SIG-M5 (cell line): ENCODE measurements at places on chromosomes 16 and 17.

- DNase-seq = no peak
Measured at GRCh38 chr17:8046929-8047768, 8.3 kb downstream of the ALOX15B start.

DNA sequence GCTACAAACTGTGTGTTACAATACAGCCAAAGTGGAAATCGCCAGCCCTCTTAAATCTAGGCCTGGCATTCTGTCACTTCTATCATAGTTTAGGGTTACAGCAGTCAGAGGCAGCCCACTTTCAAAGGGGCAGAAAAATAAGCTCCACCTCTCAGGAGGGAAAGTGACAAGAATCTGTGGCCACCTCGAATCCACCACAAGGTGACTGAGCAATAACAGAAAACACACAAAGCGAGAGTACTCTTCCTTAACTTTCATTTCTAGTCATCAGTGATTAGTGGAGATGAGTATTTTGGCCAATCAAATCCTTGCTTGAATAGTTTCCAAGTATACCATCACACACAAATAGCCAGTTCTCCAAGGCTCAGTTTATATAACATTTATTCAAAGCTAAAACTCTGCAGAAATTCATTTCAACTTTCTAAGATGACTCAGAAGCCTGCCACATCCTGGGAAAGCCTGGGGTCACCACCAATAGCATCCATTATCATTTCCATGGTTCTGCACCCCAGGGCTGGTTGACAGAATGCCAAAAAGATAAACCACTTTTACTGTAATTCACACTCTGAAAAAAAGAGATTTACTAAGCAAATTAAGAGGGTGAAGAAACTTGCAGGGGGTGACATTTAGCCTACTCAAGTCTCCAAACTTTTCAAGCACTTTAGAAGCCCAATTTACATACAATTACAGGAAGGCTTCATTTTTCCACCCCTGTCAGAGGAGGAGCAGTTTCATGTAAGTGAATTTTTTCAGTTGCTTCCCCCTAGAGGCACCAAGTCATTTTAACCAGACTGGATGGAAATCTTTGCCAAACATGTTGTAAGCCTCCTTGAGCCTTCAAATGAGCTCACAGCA is 66.8 kb downstream of the SALL1 start:
- DNase-seq = no peak

DNA sequence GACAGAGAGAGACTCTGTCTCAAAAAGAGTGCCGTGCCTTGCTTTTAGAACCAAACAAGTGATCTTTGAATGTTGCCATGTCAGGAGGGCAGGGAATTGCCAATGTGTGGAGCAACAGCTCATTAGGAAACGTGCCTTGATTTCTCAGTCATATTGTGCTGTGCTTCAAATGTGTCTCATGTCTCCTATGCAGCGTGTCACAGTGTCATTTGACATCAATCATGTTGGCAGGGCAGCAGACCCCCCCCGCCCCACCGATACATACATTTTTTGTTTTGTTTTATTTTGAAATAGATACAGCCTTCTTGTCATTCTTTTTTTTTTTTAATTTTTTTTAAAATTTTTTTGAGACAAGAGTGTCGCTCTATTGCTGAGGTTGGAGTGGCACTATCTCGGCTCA is 22.1 kb downstream of the MRC2 start:
- no peak for DNase-seq

DNA sequence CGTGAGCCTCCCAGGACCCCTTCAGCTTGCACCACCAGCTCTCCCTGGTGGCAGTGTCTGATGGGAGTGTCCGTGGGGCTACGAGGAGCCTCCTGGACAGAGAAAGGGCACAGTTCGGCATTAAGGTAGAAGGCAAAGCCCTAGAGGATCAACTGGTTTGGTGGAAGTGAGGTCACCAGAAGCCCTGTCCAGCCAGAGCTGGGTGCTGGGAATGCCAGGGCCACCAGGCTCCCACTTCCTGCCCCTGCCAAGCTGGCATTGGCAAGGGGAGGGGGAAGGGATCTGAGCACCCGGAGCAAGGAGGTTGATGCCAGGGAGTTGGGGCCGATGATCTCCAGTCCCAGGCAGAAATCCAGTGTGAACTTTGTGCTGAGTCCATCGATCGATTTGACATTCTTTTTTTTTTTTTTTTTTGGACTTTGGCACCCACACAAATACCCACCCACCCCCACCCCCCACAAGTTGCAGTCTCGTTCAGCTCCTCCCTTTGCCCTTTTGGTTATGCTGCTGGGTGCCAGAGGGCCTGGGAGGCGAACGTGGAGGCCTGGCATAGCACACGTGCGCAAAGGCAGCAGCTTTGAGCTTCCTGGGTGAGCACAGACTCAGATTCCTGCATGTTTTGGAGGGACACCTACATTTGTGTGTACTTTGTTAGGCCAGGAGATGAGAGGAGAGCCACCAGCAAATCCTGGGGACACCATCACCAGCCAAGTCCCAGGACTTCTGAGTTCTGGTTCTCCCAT is 2.1 kb downstream of the NHERF1 start:
- no peak for DNase-seq

- no peak for DNase-seq
Measured at GRCh38 chr16:56057151-56057550, 134.1 kb upstream of the GNAO1 start.

DNA sequence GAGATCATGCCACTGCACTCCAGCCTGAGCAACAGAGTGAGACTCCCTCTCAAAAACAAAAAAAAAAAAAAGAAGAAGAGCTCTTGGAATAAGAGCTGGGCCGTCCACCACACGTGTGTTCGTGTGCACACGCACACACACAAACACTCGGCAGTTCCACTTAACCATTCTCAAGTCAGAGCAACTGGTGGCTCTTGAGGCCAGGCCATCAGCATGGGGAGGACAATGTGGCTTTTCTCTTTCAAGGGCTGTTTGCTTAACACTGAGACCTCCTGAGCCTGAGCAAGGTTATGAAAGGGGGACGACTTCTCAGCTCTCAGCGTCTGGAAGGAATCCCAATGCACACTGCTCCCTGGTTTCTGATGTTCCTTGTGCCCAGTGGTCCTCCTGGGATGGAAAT is 444.9 kb downstream of the SOX9 start:
- DNase-seq = no peak

- DNase-seq = no peak
Measured at GRCh38 chr16:81873843-81874752, 95.0 kb downstream of the PLCG2 start.

DNA sequence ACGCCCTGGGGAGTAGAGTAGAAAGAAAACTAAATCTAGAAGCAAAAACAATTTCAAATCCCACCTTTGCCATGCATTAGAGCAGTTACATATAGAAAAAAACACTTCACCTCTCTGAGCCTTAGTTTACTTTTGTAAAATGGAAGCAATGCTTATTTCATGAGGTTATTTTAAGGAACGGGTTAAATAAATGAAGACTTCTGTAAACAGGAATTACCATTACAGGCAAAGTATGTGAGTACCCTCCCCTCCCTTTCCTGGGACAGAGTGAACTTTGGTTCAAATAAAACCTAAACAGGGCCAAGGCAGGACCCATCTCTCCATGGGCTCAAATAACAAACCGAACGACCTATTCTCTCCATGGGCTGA is 4.5 kb upstream of the KRT15 start:
- no peak for DNase-seq

DNA sequence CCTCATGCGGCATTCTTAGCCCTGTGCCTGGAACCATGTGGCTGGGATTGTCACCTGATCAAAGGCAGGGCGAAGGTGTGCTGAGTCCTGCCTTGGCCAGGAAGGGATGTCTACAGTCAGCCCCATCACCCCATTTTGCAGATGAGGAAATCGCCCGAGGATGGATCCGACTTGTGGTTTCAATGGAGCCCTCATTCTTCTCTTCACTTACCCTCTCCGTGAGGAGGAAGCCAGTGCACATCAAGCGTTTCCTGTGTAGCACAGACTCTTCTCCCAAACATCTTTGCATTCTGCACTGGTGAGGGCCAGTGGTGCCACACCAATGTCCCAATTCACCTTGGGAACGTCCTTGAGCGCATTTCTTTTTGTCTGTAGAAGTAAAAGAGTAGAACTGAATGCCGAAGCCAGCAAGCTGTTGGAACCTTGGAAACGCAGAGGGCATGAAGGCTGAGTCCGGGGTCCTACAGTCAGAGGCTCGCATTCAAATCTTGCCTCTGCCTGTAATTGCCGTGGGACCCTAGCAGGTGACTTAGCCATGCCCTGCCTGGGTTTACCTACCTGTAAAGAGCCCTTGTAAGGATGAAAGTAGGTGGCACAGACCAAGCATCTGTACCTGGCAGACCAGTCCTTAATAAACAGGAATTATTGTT is 85.4 kb downstream of the IRF8 start:
- no peak for DNase-seq

GRCh38 chr17:30519166-30519565 is 42.0 kb downstream of the GOSR1 start:
- DNase-seq = no peak

DNA sequence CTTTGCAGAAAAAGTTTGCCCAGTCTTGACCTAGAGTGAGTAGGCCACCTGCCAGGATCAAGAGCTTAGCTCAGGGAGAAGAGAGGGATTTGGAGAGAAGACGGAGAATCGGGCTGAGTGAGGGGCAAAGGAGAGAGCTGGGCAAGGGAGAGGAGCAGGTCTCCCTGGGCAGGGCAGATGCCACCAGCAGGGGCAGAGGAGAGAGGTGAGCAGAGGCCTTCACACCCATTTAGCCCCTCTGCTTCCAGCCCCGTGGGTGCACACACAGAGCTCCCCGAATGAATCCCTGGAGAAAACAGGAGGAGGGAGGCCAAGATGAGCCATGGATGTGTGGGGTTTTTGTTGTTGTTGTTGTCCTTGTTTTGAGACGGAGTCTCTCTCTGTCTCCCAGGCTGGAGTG is 29.2 kb downstream of the TBX4 start:
- DNase-seq = no peak

- DNase-seq = no peak
Measured at GRCh38 chr16:70578035-70578434, 54.4 kb downstream of the SF3B3 start.

- DNase-seq = no peak
Measured at GRCh38 chr16:89315791-89316581, 98.5 kb downstream of the ZNF778 start.

- no peak for DNase-seq
Measured at GRCh38 chr16:3118846-3119245, 6.5 kb downstream of the ZNF205 start.

DNA sequence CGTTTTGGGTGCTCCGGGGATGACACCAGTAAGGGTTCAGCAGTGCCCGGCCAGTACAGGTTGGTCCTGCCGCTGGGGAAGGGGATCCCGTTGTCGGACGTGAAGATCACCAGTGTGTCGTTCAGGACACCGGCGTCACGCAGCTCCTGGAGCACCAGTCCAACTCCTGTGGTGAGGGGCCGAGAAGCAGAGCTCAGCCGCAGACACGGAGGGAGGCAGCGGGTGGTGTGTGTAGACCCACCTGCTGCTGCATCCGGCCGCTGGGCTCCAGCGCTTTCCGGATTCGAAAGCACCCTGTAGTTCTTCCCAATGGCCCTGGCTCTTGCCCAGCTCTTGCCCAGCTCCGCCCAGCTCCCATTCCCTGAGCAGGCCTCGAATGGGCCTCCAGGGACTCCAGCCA is 8.0 kb downstream of the SGSH start:
- no peak for DNase-seq

GRCh38 chr17:13922885-13923284 is 146.4 kb upstream of the COX10 start:
- DNase-seq = no peak

- DNase-seq = no peak
Measured at GRCh38 chr17:9324864-9325263, 250.8 kb downstream of the STX8 start.

- DNase-seq = no peak
Measured at GRCh38 chr17:51060396-51060795, 60.3 kb downstream of the SPAG9 start.

- no peak for DNase-seq
Measured at GRCh38 chr17:1522626-1523025, 6.2 kb upstream of the INPP5K start.

- no peak for DNase-seq
Measured at GRCh38 chr17:17792551-17793377, 44.0 kb downstream of the SREBF1 start.

DNA sequence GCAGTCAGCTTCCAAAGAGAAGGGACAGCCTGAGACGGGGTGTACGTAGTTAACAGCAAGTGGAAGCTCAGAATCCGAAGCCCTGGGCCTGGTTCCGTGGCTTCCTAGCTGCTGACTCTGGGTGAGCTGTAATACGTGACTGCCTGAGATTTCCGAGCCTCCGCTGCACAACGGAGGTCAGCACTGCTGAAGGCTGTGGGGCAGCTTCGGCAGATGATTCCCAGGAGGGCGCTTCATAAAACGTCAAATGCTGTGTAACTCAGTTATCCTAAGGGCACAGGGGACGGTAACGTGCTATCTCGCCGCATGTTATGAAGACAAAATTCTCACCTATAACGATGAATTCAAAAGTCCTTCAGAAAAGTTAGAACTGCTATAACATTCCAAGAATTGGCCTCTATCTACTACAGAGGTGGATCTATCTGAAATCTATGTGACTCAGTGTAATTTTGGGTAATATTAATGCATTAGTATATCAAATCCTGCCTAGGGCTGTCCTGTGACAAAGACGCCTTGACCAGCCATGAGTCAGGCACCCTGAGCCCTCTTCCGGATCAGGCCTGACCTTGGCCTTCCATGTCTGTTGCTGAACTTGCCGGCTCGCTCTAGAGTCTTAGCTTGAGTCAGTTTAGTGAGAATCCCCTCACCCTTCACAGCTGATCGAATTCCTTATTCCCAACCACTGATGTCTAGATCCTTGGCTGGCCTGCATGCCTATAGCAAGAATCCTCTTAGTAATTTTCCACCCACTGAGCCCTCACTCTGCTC is 43.5 kb downstream of the MARF1 start:
- no peak for DNase-seq

GRCh38 chr16:55552621-55553020 is 13.9 kb upstream of the CAPNS2 start:
- DNase-seq = no peak

DNA sequence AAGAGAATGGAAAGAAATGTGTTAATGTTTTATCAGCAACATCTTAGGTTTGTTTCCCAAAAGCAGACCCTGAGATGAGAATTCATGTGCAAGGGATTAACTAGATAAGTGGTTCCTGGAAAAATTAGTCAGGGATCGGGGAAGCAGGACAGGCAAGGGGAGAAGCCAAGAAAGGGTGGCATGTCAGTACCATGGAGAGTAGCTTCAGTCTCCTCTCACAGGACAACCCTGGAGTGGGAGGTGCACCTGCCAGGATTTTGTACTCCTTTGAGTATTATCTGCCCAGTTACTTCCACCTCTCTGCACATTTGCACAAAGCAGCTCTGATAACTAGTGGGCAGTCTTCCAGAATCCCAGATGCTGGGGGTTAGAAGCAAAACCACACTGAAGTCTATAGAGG is 117.0 kb downstream of the RGS9 start:
- no peak for DNase-seq

- no peak for DNase-seq
Measured at GRCh38 chr17:62572888-62573401, 54.5 kb upstream of the MRC2 start.
